Epithelial cell of esophagus (primary cell): ENCODE measurements at places on chromosomes 12 and 14.

- DNase-seq = no peak
Observed at GRCh38 chr14:51871846-51872245, 11.4 kb downstream of the GNG2 start.

DNA sequence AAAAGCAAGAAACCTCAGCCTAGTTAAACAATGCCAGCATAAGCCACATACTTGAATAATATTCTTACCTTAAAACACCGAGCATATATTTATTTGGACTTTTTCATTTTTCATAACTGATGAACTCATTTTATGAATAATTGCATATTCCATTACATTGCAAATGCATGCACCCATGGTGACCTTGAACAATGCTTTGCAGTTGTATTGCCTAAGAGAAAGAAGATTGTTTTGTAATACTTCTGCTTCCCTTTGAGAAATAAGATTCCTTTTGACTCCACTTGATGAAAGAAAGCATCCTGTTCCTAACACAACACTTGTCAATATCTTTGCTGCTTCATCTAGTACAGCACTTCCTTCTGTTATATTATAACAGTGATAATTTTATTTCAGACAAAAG lies 1182.2 kb downstream of the FLRT2 start:
- DNase-seq = peak; percentile 19

GRCh38 chr12:64826234-64826633 lies 1.8 kb downstream of the TBC1D30 start:
- peak; percentile 80 for DNase-seq

GRCh38 chr12:53170876-53171724 lies 9.4 kb upstream of the ZNF740 start:
- no peak for DNase-seq

- no peak for DNase-seq
Observed at GRCh38 chr14:90665321-90666000, 150.8 kb downstream of the TTC7B start.

DNA sequence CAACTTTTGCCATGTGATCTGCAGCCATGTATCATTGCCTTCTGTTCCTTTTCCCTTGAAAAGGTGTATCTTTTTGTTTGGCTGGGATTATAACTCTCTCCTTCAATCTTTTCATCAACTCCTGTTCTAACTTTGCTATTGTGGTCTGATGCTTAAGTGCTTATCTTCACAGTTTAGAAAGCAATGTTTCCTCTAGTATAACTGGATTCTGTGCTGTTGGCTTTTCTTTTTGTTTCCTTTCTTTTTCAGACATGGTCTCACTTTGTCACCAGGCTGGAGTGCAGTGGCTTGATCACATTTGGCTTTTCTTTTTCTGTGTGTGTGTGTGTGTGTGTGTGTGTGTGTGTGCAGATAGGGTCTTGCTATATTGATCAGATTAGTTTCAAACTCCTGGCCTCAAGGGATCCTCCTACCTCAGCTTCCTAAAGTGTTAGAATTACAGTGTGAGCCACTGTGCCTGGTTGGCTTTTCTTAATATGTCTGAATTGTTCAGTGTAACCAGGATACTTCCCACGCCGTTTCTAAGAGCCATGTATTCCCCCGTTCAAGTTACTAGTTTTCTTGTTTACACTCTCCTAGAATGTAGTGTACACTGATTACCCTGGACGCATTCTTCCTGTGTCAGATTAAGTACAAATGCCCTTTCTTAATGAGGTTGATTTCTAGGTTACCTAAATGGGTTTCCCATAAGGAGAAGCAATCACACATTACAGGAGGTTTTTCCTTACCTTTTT lies 35.5 kb downstream of the JAG2 start:
- no peak for DNase-seq

DNA sequence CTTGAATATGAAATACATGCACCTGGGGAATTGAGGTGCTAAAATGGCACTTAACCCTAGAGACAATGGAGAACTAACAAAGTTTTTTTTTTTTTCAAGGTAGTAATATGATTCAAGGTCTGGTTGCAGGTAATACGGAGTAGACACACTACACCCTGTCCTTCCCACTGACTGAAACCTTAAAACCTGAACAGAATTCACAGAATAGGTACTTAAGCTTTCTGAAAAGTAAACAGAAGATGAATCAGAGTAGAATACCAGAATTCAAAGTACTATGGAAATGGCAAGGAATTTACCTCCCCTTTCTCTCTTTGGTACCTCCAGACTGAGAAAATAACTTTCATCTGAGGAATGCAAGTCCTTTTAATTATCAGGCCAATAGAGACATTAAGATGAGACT lies 87.2 kb downstream of the PAPLN start:
- no peak for DNase-seq

GRCh38 chr14:59131938-59132795 lies 56.3 kb upstream of the DAAM1 start:
- no peak for DNase-seq

- peak; percentile 28 for DNase-seq
Observed at GRCh38 chr12:42590330-42590934, 886 bp upstream of the PRICKLE1 start.

DNA sequence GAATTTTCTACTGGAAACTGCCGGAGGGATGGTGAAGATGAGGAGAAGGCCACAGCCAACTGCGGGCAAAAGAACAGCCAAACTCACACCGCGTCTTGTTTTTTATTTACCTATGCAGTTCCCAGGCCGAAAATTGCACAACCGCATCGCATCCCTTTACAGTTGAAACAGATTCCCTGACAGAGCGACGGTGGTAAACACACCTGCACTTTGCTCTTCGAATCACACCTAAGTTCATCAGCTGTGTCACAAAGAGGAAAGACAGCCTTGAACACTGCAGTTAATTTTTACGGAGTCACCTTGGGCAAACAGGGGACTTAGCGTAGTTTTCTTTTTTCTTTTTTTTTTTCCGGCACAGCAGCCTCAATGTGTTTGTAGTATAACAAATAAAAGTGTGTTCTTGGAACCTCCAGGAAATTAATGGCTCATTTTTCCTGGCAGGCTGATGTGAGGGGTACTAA lies 272.0 kb upstream of the DIO3 start:
- DNase-seq = no peak

GRCh38 chr14:104515811-104516780 lies 63.5 kb upstream of the C14orf180 start:
- DNase-seq = no peak

DNA sequence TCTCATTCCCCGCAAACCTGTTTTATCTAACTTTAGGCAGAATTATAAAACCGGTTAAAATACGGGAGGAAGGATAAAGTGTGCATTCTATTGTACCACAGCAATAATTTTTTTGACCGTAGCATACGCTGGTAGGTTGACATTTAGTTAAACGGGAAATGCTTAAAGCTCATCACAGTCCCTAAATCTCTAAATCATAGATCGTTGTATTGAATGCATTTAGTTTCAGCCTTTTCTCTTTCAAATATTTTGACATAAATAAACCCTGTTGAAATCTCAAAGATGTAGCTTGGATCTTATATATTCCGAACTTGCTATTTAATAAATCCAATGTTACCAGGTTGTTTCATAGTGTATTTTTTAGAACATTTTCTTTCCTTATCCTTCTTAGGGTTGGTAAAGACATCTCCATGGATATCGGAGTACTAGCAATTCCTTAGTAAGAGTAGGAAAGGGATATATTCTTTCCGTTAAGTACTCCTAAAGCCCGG lies 798 bp downstream of the CLEC2B start:
- DNase-seq = no peak

DNA sequence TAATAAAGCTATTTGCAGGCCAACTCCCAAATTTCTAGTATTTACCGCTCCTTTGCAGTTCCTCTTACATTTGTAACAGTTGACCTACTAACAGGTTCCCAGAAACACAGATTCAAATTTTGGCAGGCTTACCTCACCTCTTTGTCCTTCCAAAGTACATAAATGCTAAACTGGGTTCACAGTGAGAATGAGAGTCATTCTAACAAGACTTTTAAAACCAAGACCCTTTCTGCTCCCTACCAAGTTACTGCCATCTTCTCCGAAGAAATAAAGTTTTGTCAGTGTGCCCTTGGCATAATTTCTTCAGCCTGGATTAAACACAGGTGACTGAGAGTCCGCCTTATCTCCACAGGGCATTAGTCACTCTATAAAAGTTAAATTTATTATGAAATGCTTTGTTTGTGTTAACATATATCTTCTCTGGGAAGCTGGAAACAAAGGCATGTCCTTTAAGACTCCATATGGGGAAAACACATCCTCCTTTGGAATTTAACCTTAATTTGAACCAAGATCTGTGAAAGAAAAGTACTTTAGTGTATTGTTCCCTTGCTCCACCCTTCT lies 28.2 kb downstream of the FOXA1 start:
- DNase-seq = no peak

DNA sequence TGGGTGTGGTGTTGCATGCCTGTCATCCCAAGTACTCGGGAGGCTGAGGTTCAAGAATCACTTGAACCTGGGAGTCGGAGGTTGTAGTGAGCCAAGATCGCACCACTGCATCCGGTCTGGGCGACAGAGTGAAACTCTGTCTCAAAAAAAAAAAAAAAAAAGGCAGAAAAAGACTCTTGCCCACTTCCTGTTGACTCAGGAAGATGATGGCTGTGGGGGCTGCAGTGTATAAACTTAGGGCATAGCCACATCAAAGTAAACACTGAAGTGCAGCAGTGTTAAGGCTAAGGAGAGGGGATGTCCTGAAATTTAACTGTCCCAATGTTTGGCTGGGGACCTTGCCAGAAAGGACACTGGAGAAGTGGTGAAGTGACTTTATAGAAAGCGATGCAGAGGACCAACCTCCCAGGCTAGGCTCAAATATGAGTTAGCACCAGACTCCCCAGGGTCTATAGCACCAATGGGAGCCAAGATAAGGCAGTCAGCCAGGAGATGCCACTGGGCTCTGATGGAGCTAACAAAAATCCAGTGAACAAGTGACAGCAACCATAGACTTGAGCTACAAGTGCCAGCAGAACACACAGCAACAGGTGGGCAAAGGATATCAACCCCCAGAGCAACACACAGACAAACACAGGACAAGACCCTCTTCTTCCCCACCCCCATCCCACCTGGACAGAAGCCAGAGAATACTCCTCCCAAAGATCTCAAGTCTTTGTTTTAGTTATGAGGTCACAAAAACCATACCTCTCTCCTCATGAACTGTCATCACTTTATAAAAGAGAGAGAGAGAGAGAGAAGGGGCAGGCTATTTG lies 28.0 kb downstream of the NELL2 start:
- DNase-seq = no peak

DNA sequence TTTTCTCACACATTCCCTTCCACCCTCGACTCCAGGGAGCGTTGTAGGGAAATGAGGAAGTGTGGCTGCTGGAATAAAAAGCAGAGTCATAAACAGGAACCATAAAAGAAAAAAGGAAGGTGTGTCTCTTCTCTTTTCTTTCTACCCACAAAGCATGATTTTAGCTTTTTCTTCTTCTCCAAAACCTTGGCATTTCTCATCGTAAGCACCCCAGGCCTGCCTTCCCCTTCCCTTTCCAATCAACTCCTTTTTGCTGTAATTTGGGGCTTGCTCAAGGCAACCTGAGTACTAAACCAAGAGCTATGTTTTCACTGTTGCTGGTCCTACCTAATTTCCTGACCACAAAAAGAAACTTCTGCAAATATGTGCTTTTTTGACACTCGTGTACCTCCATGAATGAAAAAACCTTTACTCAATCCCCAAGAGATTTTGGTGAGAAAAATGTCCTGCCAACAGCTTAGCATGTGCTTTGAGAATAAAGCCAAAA lies 9.2 kb downstream of the PLBD1 start:
- no peak for DNase-seq

GRCh38 chr12:105764216-105764835 lies 374.4 kb downstream of the NUAK1 start:
- DNase-seq = no peak

- DNase-seq = peak; percentile 95
Observed at GRCh38 chr12:95205685-95206084, 11.6 kb downstream of the FGD6 start.

- DNase-seq = peak; percentile 40
Observed at GRCh38 chr12:62670986-62671720, 204.5 kb downstream of the MON2 start.

DNA sequence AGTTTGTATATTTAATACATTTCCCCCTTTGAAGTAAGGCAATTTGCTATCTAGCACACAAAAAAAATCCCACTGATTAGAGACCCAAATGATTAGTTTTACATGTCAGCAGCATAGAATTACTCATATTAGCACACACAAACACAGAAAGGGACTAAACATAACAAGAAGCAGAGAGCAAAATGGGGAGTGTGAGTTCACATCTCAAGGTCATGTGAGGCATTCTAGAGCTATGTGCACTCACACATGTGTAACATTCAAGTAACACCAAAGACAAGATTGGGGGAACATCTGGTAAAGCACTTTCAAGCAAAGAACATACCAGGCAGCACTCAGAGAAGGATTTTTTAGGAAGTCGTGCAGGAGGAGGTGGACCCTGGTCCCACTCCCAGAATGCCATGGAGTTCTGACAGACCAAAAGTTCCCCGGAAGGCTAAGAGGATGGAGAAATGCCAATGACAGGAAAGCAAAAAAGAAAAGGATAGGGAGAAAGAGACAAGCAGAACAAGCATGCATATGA lies 105.8 kb upstream of the SINHCAF start:
- no peak for DNase-seq

DNA sequence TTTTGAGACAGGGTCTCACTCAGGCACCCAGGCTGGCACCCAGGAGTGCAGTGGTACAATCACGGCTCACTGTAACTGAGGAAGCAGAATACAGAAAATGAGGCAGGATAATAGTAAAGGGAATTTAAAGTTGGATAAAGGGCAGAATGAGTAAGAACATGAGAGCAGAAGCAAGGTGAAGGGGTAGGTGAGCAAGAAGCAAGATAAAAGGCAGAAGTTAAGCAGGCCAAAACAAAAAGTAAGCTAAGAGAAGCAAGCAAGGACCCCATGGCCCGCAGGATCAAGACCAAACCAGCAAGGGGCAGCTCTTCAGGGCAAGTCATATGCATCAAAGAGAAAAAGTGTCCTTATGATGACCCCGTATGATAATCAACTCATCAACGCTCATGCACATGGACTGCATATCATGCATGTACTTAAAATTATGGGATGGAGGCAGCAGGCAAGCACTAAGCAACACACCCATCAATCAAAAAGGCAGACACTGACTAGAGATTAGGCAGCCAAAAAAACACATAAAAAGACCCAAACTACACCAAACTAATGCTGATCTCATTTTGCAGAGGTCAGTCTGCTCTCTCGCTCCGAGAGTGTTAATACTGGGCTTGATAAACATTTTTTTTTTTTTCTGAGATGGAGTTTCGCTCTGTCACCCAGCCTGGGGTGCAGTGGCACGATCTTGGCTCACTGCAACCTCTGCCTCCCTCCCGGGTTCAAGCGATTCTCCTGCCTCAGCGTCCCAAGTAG lies 11.6 kb downstream of the TIMELESS start:
- DNase-seq = no peak

- no peak for DNase-seq
Observed at GRCh38 chr14:62369919-62370560, 607.8 kb downstream of the SNAPC1 start.

- DNase-seq = no peak
Observed at GRCh38 chr14:41360126-41360525, 246.6 kb upstream of the LRFN5 start.
